Effector CD4-positive, alpha-beta T cell (primary cell): ENCODE measurements at places on chromosomes 2 and 18.

GRCh38 chr2:181483211-181483610 lies 26.0 kb downstream of the ITGA4 start:
- DNase-seq = no peak

GRCh38 chr2:181779288-181780021 lies 99.1 kb upstream of the NEUROD1 start:
- DNase-seq = no peak

DNA sequence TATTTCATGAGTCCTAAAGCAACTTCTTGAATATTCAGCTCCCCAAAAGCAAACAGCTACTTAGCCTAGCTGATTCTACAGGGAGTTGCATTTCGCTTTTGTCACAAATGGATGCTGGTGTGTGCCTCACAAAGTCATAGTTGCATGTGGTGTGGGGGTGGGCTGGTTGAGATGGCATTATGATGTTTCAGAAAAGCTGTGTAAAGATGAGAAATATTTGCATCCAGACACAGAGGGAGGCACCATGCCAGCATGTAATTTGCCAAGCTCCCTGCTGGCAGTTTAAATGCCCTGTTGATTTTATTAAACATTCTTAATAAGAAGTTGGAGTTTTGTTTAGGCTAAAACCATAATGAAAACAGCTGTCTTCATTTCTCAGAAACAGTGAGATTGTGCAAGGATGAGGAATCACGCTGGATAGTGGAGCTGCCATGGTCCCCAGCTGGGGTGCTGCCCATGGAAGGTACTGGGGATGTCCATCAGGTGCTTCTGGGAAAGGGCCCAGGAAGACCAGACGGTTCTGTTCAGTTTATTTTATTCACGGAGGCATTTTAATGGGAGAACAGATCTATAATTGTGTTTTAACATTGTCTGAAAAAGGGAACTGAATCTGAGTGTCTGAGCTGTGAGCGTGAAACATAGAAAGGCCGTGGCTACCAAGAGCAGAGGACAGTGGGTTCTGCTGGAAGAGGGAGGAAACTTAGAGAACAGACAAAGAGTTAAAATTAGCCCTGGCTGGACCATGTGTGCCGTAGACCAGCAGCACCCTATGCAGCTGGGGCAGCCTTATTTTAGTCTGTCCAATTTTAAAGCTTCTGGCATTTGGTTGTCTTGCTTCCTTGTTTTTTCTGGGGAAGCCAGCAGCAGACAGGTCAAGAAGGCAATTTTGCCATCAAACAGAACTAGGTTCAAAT lies 177.1 kb downstream of the FAM210A start:
- no peak for DNase-seq

DNA sequence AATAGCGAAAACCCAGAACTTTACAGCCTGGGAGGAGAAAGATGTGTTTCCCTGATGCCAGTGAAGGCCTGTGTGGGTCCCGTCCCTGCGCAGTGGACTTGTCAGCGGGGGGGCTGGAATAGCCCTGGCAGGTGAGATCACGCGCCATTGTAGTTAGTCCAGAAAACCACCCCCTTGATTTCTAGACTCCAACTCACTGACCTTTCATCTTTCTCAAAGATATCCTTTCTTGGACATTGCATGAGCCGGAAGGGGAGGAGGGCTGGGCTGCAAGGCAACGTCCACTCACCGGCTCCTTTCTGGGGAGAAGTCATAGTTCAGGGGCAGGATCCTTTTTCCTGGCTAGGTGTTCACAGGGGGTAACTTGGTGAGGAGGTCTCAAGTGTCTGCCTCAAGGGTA lies 22.3 kb upstream of the ASAP2 start:
- no peak for DNase-seq

DNA sequence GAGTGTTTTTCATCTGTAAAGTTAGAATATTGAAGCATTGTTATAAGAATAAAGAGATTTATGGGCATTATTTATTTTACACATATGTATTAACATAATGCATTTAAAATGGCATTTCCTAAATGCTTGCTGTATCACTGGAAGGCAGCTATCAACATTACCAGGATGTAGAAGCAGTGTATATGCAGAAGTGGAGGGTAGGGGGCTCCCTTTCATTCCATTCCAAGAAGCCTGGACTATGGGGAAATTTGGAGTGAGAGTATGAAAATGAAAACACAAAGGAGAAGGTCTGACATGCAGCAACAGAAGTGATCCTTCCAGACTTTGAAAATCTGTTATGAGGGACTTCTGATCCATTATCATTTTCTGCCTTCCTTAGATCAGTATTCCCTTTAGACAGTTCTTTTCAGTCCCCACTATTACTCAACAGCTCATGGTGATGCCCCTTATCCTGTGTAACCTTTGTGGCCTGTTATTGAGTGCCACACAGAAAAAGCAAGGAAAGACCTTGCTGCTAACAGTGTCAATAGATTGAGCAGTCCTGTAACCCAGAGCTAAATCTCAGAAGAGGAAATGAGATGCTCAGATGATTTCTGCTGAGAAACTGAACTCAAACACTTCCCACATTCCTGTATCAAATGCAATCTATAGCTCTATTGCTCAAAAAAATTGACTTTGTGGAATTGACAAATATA lies 216.6 kb downstream of the HNMT start:
- DNase-seq = no peak

GRCh38 chr2:143223556-143223955 lies 94.3 kb downstream of the ARHGAP15 start:
- no peak for DNase-seq

- no peak for DNase-seq
Measured at GRCh38 chr18:22883179-22883578, 49.9 kb upstream of the RBBP8 start.

- DNase-seq = no peak
Measured at GRCh38 chr2:60553495-60554073, at the start of gene BCL11A. Gene BCL11A, minus strand, starts transcription at chr2:60553654. Its CDS starts 384 bp downstream, at chr2:60553270.

- peak; percentile 43 for DNase-seq
Measured at GRCh38 chr18:9475643-9476591, 604 bp downstream of the RALBP1 start.

DNA sequence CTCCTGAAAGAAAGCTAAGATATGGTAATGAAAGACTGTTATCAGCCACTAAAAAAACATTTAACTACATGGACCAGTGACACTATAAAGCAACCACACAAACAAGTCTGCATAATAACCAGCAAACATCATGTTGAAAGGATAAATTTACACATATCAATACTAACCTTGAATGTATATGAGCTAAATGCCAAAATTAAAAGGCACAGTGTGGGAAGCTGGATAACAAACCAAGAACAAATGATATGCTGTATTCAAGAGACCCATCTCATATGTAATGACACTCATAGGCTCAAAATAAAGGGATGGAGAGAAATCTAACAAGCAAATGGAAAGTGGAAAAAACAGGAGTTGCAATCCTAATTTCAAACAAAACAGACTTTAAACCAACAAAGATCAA lies 213.1 kb upstream of the CDH2 start:
- DNase-seq = no peak

GRCh38 chr18:32851936-32852335 lies 79.1 kb upstream of the KLHL14 start:
- DNase-seq = no peak
